ENCODE measurements at places on chromosomes 16 and 17.

GRCh38 chr16:54075446-54075845 lies 211.1 kb downstream of the IRX3 start:
- DNase-seq = no peak

GRCh38 chr16:74249846-74250245 lies 46.8 kb upstream of the PSMD7 start:
- no peak for DNase-seq

DNA sequence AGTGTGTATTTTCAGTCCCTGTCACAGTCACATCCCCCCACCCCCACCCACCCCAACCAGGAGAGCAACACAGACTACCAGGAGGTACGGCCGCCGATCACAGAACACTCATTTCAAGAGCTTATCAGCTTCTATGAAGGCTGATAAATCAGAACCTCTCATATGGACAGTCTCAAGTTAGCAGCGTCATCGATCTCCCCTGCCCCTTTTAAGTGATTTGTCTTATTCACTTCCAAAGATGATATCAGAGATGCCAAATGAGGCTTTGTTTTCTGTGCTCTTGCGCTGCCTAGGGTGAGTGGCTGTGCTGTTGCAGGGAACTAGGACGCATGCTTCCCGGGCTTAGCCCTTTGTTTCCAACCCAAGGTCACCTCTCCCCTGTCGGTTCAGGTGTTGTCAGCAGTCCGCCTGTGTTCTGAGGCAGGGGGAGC lies 26.8 kb upstream of the PMFBP1 start:
- no peak for DNase-seq

DNA sequence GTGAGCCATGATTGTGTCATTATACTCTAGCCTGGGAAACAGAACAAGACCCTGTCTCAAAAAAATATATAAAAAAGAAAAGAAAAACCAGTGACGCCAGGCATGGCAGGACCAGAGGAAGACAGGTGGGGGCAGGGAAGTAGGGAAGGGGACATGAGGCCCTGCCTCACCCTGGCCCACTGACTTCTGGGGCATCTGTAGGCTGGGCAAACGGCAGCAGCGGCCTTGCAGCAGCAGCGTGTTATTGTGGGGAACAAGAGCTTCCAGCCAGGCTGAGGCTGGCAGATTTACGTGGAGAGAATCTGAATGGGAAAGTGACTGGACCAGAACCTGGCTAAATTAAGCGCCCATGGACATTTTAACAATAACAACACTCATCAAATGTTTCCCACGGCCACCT lies 19.4 kb downstream of the CMTM4 start:
- no peak for DNase-seq

GRCh38 chr16:4272114-4272956 lies 488 bp downstream of the TFAP4 start:
- DNase-seq = peak; percentile 49

GRCh38 chr16:71473891-71474290 lies 11.8 kb upstream of the ZNF23 start:
- no peak for DNase-seq

GRCh38 chr17:77034677-77035424 lies 105.9 kb upstream of the SEC14L1 start:
- DNase-seq = no peak

- DNase-seq = no peak
Observed at GRCh38 chr17:71192039-71192555, 928.7 kb upstream of the SOX9 start.

GRCh38 chr16:1048442-1049112 lies 24.0 kb upstream of the SSTR5 start:
- no peak for DNase-seq

DNA sequence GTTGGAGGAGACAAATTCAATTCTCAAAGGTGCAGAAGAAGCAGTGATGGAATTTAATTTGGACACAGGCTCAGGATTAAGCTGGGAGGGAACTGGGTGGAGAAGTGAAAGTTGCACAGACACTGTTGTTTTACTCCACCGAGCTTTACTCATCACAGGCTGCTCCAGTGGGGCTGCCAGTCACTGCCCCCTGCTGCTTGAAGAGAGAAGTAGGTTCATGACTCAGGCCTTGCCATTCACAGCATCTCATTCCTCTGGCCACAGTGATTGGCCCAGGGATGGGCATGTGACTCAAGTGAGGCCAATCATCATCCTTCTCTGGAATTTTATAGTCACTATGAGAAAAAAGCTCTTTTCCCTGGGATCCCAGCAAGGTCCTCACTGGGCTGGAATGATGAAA lies 11.8 kb downstream of the GNAO1 start:
- DNase-seq = peak; percentile 39

- DNase-seq = no peak
Observed at GRCh38 chr16:10081201-10081940, 100.9 kb downstream of the GRIN2A start.

DNA sequence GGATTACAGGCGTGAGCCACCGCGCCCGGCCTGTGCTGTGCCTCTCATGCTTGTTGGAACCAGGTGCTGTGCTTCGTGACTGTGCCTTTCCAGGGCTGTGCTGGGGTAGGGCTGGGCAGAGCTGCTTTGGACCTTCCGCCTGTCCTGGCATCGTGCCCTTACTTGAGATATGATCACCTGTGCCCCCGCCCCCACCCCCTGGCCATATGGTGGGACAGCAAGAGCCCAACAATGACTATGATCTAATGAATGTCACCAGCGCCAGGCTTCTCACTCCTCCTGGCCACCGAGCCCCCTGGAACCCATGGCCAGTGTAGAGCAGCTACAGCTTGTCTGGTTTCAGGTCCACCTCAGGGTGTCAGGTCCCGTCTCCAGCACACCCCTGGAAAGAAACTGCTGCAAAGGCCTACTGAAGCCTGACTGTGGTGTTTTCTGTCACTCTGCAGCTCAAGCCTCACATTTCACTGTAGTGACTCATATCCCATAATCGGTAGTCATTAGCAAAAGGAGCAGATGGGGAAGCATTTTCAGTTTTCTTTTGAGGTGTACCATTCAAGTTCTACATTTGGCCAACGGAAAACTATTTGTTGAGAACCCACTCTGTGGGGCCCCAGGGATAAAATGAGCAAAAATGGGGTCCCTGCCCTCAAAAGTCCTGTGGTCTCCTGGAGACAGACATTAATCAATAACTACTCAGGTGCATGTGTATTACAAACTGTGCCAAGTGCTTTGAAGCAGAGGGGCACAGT lies 22.1 kb downstream of the FCSK start:
- DNase-seq = peak; percentile 95

DNA sequence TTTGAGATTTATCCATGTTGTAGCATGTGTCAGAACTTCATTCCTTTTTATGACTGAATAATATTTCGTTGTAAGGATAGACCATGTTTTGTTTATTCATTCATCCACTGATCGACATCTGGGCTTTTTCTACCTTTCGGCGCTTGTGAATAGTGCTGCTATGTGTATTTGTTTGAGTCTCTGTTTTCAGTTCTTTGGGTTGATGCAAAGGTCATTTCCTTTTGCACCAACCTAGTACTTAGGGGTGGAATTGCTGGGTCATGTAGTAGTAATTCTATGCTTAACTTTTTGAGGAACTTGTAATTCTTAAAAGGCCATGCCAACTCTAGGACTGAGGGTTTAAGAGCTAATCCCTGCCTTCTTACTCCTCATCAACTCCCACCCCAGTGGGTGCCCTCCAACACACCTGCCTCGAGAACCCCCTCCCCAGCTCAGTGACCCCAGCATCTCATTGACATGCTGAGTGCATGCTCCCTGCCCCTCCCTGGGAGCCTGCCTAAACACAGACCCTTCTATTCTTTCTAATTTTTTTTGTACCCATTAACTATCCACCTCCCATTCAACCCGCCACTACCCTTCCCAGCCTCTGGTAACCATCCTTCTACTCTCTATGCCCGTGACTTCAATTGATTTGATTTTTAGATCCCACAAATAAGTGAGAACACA lies 51.2 kb downstream of the ABAT start:
- no peak for DNase-seq

- no peak for DNase-seq
Observed at GRCh38 chr17:18185832-18186626, 2.4 kb downstream of the ALKBH5 start.

GRCh38 chr17:66432996-66433551 lies 130.7 kb downstream of the PRKCA start:
- DNase-seq = no peak

GRCh38 chr16:22120440-22120839 lies 28.1 kb downstream of the VWA3A start:
- no peak for DNase-seq

- no peak for DNase-seq
Observed at GRCh38 chr17:45246861-45247428, 14.9 kb downstream of the SPATA32 start.

GRCh38 chr16:58638148-58639036 lies 8.8 kb upstream of the CNOT1 start:
- peak; percentile 57 for DNase-seq

DNA sequence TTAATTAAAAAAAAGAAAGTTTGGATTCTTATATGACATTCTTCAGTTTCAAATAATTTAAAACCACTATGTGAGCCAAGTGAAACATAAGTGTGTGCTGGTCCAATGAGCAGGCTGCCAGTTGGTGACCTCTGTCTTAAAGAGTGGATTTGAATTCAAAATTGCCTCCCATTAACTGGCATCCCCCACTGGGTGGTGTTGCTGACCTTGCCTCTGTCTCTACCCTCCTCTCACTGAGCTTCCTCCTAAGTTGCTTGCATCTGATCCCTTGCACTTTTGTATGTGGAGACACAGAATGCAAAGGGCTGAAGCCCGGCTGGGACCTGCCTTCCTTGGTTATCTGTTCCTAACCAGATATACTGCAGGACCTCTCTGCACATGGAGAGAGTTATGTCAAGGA lies 160.6 kb downstream of the CYLD start:
- DNase-seq = no peak

GRCh38 chr16:12323007-12323758 lies 346.6 kb downstream of the SNX29 start:
- no peak for DNase-seq

DNA sequence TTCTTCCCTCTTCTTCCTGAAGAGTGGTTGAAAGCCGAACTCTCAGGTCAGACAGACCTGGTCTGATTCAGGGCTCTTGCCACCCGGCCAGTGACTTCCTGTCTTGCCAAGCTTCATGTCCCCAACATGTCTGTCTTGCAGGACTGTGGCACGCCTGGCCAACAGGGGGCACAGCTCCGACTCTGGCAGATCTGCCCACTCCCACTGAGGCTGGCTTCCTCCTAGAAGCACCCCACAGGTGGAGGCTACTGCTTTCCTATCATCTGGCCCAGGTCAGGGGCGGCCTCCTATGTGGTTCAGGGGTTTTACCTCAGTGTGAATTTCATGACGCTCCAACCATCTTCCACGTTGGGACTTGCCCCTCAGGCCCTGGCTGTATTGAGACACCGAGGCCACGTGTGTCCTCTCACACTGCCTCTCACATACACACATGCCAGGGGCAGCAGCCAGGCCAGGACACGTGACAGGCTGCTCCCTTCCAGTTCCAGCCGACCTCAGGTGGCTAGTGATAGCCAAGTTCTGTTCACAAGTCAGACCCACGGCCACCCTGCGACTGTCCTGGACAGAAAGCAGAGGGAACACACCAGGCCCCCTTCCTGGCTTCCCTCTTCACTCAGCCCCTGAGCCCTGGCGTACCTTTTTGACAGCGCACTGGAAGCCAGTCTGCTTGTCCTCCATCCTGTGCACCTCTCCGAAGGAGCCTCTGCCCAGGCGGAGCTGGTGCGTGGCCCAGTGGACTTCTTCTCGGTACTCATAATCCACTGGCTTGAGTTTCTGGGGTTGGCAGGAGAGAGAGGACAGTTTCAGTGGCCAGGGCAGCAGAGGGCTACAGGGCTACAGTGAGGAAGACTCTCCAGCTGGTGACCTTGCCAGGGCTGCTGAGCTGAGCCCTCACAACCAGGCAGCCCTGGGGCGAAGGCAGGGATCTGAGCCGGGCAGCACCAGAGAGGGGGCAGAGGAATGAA lies 22.6 kb upstream of the SPATA32 start:
- DNase-seq = no peak

DNA sequence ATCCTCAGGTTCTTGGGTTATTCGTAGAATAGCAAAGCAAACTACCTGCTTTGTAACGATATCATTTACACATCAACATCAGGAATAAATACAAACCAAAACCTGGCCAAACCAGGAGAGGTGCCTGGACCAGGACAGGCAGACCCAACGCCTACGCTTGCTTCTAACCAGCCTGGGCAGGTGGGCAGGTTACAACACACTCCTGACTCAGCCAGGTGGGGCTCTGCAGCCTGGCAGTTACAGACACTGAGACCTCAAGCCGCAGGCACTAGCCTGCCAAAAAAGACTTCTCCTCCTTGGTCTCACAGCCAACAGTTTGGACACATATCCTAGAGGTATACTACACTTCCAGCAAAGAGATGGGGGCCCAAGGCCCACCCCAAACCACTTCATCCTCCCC lies 14.0 kb downstream of the ANKRD11 start:
- no peak for DNase-seq

DNA sequence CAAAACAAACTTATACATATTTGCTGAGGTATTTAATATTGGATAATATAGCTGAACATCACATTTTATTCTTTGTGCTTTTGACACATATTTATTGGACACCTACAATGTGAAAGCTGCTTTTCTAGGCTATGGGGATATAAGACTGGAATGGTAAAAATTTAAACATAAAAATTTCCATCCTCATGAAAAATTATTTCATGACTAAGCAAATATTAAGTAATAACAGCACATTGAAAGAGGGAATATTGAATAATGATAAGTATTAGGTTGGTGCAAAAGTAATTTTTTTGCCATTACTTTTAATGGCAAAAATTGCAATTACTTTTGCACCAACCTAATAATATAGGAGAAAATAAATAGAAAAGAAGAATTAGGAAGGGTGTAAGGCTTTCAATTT lies 972.5 kb upstream of the CDH8 start:
- no peak for DNase-seq

DNA sequence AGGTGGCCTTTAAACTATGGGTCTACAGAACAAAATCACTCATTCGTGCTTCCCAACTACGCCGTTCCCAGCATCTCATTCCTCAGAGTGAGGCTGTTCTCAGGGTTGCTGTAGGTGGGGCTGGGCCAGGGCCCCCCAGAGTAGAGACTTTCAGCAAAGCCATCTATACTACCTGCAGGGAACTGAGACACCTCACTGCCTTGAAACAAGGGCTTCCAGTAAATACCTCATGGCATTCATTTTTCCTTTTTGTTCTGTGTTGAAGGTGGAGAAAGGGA lies 4.2 kb upstream of the SDK2 start:
- no peak for DNase-seq

- no peak for DNase-seq
Observed at GRCh38 chr16:1862394-1862793, 9.6 kb downstream of the MEIOB start.

GRCh38 chr16:48156790-48157209 lies 1.0 kb upstream of the ABCC12 start:
- DNase-seq = peak; percentile 66

DNA sequence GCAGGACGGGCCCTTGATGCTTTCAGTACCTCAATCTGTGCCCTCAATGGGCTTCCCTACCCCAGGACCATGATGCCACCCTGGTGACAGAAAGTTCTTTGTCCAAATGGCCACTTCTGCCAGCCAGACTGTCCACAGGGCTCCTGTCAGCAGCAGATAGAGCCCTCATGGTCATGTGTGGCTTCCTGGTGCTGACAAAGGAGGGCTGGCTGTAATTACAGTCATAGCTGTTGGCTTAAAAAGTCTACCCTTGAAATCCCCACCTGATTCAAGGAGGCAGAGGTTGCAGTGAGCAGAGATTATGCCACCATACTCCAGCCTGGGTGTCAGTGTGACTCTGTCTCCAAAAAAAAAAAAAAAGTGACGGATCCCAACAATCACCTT lies 3.3 kb downstream of the TRPV2 start:
- DNase-seq = no peak

GRCh38 chr16:12538667-12539091 lies 265.0 kb downstream of the CPPED1 start:
- no peak for DNase-seq
